ENCODE measurements at places on chromosomes 13 and 19.

GRCh38 chr19:33406521-33407139 is 33.1 kb downstream of the CEBPG start:
- DNase-seq, result peak; percentile 74

GRCh38 chr13:20206698-20207235 is 14.0 kb upstream of the GJB2 start:
- no peak for DNase-seq

DNA sequence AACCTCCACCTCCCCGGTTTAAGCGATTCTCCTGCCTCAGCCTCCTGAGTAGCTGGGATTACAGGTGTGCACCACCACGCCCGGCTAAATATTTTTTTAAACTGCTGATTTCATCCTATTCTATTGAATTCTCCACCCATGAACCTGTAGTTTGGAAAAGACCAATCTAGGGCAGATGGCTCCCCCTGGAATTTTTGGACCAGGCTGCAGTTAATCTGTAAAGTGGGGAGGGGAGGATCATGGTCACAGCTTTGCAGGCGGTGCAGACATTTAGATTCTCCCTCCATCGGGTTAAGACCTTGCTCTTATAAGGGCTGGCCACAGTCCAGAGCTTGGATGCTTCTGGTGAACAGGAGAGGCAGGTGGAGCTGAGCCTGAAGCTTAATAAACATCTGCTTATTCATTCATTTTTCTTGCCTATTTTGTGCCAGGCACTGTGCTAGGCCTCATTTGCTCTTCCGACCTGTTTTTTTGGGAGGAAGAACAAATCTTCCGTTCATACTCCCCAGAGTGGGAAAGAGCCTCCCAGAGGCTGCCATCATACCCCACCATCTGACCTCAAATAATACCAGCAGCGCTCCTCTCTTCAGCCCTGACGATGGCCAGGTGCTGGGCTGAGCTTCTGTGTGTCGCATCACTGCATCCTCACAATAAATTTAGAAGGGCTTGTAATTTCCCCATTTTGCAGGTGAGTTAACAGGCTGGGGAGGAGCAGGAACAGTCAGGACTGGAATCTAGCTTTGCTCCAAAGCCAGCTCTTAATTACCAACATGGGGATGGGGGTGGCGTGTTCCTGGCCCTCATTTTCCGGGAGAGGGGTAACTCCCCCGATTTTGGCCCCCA is 902 bp upstream of the CCDC106 start:
- no peak for DNase-seq

DNA sequence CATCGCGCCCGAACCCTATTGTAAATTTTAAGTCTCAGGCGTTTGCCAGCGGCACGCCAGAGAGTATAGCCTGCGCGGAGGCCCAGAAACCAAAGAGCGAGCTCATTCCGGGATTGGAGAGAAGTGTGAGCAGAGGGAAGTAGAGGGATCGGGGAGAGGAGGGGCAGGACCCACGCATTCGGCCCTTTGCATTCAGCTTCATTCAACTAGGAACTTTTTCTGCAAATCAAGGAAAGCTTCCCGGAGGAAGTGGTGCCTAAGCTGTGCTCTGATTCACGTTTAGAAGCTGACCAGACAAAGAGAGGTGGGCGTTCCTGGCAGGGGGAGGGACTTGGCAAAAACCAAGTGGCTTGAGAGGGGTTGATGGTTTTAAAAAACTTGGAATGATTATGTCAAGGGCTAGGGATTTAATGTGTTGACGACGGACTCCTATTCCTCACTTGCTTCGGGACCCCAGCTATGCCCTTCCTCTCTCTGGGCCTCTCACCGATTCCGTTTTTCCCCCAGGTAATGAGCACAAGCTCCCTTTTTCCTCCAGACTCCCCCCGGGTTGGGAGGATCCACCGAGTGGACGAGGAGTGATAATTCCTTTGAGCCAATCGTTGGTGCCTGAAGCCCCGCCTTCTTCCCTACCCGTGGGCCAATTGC is 811 bp upstream of the PRMT1 start:
- DNase-seq, result peak; percentile 94

DNA sequence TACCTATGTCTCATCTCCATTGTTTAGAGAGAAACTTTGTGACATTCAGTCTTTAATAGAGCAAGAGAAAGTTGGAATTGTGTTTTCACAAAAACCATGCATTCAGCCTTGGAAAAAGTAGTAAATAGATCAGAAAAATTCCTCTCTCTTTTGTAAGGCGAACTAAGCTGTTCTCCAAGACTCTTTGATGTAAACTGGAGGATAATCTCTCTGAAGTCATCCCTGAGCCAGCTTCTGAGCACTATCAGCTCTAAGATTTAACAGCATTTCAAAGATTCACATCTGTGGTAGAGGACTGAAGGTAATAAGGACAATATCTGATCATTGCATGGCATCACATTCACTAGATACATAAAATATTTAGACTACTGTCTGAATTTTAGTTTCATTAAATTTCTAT is 904.6 kb upstream of the ATXN8OS start:
- DNase-seq, result no peak

DNA sequence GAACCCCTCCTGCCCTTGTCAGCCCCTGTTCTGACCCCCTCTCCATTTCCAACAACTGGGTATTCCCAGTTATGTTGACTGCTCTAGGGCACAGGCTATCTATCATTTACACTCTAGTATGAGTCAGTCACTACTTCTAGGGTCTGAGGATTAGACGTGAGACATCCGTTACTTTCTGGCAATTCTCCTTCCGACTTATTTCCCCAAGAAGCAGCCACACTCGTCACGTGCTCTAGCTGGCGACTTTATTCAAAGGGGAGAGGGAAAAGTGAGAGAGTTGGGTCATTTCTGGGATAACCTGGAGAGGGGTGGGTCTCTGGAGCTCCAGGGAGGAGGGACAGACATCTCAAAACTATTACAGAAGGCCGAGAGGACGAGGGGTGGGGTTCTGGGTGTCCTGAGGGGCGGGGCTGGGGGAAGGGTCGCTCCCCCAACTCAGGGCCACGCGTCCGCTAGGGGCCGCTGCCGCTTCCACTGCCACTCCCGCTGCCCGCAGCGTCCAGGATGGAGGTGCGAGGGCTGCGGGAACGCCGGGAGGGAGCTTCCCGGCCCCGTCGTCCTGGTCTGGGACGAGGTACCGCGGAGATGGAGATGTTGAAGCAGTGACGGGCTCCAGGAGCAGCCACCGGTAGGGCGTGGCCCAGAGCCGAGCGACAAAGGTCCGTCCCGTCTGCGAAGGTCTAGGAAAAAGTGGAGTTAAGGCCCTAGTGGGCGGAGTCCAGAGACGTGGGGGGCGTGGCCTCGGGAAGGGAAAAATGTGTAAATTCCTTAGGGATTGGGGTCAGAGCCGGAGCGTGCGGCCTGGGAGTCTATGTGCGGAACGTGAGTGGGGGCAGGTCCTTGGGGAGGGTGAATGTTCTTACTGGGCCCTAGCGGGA is 8.9 kb downstream of the RTBDN start:
- no peak for DNase-seq

Measured in lung microvascular endothelial cell (primary cell).